ENCODE measurements at places on chromosomes 5 and 9.

GRCh38 chr5:61974680-61975079 lies 331.3 kb upstream of the KIF2A start:
- no peak for DNase-seq

DNA sequence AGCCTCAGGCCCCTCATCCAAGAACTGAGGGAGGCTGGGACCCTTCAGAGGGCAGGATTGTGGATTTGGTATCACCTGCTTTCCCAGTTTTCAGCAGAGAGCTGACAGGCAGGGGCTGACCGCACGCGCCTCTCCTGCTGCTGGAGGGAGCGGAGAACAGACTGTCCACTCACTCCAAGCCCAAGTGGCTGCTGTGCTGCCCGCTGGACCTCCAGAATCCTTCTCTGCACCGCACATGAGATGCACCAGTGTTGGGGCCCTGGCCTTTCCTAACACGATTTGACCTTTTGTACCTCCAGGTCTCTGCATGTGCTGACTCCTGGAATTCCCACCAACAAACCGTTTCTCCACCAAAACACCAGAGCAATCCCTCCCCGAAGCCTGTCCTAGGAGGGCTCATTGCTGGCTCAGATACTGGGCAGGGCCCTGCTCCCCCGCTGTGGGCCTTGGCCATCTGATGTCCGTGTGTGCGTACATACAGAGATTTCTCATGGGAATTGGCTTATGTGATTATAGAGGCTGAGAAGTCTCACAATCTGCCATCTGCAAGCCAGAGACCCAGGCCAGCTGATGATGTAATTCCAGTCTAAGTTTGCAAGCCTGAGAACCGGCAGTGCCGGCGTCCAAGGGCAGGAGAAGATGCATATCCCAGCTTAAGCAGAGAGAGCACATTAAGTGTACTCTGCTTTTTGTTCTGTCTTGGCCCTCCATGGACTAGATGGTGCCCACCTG lies 141.7 kb downstream of the GADD45G start:
- DNase-seq = no peak

DNA sequence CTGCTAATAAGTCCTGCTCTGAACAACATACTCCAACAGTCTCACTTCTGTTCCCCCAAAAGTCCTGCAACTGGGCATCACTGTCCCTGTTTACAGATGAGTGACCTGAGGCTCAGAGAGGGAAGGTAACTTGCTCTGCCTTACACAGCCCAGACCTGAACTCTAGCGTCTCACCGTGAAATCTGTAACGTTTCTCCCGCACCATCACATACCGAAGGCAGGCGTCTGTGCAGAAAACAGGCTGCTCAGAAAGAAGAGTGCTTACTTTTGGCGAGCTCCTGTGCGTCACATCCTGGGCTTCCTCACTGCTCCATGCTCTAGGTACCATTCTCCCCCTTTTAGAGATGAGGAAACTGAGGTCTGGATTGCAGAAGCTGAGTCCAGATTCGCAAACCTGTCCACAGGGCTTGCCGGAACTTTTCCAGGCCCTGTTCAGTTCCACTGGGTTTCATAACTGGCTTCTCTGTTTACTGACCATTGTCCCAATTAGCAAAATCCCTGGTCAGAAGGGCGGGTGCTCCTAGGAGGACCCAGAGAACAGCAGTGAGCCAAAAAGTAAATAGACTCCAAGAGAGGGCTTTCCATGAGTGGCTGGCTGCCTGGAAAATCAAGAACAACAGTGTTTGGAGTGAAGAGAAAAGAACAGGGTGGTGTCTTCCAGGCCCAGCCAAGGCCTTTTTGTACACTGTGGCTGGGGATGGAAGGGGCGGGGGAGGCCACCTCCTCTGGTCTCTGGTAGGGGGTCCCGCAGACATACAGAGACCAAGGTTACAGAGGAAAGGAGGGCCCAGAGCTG lies 27.1 kb downstream of the GSN start:
- no peak for DNase-seq

DNA sequence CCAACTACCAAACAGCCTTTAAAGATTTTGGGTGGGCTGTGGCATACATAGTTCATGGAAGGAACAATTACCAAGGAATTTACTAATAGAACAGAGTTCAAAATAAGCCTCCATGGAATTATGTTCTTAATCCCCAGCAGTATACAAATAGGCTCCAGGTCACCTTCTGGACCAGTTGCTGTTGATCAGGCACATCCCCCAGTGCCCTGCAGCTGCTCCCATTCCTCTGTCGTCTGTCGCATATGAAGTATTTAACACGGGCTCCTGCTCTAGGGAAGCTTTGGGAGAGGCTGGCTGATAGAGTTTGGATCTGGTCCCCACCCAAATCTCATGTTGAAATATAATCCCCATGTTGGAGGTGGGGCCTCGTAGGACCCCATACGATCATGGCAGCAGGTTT lies 17.8 kb downstream of the SHC3 start:
- no peak for DNase-seq

- DNase-seq = no peak
Observed at GRCh38 chr5:121218086-121218485, 633.6 kb upstream of the FTMT start.

GRCh38 chr5:132754947-132755346 lies 7.7 kb downstream of the CCNI2 start:
- no peak for DNase-seq

DNA sequence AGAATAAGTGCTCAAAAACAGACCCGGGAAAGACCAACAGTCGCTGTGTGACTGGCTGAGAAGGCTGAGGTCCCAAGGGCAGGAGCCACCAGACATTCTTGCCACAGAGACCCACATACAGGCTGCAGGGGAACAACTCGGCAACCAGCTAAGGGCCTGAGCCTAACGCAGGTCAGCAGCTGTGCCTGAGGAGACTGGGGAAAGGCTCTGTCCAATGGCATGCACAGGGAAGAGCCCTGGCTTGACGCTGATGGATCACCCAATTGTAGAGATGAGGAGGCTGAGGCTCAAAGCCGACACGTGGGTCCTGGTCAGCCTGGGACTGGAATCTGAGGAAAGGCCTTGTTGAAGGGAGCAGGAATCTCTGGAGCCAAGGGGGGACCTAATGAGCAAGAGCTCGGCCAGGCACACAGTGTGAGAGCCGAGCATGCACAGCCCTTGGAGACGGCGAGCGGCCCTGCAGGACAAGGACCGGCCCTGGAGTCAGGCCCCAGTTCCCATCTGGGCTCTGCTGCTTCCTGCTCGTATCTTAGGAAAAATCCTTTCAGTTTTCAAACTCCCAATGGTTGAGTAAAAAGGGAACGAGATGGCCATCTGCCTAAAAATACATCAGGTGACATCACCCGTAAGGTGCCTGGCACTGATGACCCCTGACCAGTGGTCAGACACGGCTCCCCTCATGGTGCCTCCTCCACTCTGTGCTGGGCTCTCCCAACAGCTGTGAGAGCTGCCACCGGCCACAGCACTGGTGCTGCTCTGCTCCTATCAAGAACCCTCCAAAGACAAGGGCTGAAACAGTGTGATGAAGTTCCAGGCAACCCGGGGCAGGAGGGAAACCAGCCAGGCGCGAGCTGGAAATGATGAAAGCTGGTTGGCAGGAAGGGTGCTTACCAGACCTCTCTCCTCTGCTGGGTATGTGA lies 16.4 kb downstream of the LMAN2 start:
- DNase-seq = no peak

- no peak for DNase-seq
Observed at GRCh38 chr5:43702815-43703214, 99.8 kb downstream of the NNT start.

- no peak for DNase-seq
Observed at GRCh38 chr9:78015241-78015640, 16.4 kb downstream of the GNAQ start.

- no peak for DNase-seq
Observed at GRCh38 chr9:81083854-81084512, 605.4 kb downstream of the TLE1 start.

DNA sequence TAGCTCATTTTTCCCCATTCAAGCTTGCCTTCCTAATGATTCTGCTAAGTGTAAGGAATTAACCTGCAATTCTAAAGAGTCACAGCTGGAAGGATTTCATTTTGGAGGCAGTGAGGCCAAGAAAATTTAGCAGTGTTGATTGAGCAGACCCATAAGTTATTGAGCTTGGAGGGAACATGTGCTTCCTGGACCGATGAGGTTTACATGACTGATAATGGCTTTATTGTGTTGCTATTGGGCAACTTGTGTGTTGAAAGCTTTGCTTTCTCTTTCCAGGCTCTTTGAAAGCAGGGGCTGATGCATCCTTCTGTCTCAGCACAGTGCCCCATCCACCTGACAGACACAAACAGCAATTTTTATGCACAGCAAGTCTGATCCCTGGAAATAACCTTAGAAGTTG lies 398.9 kb upstream of the PCSK5 start:
- no peak for DNase-seq

GRCh38 chr5:124952079-124952478 lies 205.6 kb upstream of the ZNF608 start:
- no peak for DNase-seq

DNA sequence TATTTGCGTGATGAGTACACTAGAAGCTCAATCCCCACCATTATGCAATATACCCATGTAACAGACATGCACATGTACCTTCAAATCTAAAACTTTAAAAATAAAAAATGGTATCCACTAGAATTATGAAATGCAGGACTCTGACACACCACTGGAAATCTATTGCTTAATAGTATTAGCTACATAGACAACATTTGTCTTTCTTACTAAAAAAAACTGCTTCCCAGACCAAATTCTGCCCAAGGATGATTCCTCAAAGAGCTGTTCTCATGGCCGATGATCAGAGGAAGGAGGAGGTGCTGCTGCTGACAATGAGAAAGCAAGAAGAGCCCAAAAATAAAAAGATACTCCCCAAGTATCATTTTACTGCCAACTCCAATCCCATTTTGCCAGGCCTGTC lies 67.2 kb downstream of the TTC39B start:
- no peak for DNase-seq

GRCh38 chr5:116862632-116863455 lies 288.2 kb upstream of the SEMA6A start:
- DNase-seq = no peak

- DNase-seq = no peak
Observed at GRCh38 chr9:130631331-130632080, 32.9 kb upstream of the PRDM12 start.

DNA sequence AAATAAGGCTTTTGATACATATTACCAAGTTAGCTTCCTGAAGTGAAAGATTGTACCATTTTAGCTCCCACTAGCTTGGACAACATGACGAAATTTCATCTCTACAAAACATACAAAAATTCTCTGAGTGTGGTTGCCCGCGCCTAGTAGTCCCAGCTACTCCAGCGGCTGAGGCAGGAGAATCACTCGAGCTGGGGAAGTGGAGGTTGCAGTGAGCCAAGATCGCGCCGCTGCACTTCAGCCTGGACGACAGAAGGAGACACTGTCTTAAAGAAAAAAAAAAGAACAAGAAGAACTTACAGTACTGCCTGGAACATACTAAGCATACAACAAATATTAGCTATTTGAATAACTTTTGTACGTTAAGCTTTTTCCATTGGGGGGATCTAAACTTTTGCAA lies 29.7 kb upstream of the NRG2 start:
- DNase-seq = no peak

DNA sequence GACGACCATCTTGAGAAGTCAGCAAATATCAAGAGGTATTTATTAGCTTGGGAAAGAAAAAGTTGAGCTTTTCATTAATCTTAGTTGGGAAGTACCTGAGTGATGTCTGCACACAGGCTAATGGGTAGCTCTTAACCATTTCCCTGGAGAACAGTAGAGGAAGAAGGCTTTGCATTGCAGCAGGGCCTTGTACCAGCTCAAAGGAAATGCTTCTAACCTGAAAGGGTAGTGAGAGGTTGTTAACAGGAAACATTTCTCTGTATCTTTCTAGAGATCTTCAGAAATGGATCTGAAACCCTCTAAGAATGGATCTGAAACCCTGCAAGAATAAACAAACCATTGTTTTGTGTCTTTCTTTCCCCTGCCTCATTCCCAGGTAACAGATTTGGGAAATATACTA lies 393.3 kb downstream of the PLK2 start:
- DNase-seq = no peak

DNA sequence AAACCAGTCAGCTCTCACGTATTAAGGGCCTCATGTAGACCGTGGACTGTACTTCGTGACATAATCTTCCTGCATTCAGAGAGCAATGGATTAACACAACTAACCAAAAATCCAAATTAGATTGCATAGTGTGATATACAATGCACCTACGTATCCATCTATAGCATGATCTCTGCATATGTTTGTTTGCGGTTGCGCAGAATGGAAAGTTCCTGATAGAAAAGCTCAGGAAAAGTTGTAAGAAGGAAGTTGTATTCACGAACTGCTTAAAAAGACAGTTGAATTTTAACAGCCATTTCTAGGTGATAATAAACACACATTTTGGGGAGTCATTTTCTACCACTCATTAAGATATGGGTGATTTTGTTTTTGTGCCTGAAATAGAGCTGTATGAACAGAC lies 869.0 kb downstream of the TLE4 start:
- DNase-seq = no peak

DNA sequence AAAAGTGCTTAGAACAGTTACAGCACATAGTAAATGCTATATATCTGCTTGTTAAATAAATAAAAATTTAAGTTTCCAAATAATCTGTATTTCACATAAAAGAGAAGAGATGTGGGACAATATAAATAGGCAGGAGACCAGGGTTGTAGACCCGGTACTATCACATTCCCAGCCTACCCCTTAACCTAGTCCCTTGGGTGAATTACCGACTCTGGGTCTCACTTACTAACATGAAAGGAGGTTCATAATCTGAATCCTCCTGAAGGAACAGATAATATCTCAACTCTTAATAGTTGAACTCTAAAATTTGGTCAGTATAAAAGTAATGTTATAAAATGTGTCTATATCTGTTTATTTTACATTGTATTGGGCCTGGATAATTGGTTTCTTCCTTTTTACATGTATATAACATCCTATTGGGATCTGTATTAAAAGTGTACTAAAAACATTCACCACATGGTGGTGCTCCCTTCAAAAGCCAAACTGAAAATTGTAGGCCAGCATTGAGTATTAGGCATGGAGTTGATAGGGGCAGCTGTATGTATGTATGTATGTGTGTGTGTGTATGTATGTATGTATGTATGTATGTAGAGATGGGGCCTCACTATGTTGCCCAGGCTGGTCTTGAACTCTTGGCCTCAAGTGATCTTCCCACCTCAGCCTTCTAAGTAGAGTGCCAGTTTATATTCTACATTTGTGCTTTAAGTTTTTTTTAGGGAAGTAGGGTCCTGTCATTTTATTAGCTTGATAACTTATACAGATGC lies 64.2 kb upstream of the ABL1 start:
- DNase-seq = no peak
